ENCODE measurements at places on chromosomes 5 and 9. TPM values are rescaled to one million over a fixed set of nuclear protein-coding genes. Genes with fewer than 3 reads are reported as not detected.

- no peak for DNase-seq
Measured at GRCh38 chr5:180013678-180014077, 57.9 kb downstream of the RNF130 start.

- no peak for DNase-seq
Measured at GRCh38 chr5:96133341-96134079, 171.9 kb upstream of the ELL2 start.

GRCh38 chr9:117278471-117279035, 136.3 kb downstream of the ASTN2 start:
- no peak for DNase-seq

DNA sequence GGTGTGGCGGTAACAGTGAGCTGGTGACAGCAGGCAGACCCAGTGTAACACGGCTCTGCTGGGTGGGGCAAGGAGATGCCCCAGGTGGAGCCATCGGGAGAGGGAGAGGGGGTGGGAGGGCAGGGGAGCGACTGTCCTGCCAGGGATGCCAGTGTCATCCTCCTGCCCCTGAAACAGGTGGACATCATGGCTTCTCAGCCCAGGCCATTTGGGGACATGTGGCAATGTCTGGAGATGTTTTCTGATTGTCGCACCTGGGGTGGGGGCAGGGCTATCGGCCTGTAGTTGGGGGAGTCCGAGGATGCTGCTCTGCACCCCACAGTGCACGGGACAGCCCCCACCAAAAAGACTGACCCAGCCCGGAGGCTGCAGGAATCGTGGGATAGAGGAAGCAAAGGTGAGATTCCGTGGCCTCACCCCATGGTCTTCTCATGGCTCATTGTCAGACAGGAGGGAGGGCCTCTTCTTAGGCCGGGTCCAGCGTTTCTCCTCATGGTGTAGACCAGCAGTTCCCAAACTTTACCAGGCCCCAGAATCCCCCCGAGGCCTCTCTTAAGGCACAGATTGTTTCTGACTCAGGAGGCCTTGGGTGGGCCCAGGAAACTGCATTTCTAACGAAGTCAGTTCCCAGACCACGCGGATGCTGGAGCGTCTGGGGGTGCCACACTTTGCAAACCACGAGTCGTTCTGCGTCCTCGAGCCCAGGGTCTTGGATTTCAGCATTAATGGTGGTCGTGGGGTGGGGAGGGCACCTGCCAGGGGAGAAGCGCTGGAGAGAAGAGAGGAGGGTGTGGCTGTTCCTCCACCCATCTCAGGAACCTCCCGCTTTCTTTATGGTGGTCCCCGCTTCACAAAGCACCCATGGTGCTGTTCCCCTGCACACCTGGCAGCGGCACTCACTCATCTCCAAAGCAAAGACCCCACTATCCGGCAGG, 11.0 kb downstream of the COL5A1 start:
- DNase-seq: no peak

DNA sequence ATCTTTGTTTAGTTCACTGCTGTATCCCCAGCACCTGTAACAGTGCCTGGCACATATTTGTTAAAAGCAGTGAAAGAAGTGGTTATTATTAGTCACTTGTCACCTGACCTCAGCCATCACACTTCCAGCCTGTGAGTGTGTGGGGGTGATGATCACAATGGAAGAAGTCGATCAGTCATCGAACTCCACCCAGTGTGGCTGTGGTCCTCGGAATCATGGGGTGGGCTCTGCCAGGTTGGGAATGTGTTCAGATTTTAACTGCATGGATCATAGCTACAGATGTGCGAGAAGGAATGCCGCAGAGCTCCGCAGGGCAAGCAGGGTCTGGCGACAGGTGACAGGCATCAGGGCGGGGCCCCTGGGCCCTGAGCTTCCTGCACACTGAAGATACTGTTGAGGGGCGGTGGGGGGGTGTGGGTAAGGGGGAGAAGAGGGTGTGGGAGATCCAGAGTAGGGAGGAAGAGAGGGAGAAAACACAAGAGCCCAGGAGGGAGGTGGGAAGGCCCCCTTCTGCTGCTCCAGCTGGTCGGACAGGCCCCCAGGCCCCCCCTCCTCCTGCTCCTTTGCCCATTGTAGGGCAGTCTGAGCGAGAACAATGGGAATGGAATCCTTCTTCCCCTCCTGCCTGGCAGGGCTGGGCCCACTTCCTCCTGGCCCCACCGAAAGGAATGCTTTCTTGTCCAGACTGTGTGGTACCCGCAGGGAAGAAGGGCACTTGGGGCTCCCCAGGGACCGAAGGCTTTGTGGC, 89.6 kb downstream of the SPRY4 start:
- DNase-seq: no peak

DNA sequence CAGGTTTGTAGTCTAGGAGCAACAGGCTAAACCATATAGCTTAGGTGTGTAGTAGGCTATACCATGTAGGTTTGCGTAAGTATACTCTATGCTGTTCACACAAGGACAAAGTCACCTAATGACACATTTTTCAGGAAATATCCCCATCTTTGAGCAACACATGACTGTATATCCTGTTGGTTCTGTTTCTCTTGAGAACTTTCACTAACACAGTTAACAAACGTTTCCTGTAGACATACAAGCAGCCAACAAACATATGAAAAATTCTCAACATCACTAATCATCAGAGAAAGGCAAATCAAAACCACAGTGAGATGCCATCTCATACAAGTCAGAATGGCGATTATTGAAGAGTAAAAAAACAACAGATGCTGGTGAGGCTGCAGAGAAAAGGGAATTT, 68.2 kb downstream of the NR2F1-AS1 start:
- DNase-seq: no peak

DNA sequence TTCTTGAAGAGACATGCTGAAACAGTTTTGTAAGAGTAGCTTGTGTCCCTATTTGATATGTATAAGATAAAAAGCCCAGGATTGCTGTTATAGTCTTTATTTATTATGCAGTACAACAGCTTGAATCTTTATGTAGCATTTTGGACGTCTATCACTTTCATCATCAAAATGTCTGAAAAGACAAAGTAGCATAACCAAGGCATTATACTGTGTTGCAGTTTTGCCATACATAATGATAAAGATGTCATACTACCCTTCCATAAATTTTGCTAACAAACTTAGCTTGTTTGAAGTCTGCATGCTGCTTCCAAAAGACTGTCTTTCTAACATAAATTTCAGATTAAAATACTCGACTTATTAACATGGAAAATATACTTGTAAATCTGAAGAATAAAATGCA, 127.8 kb downstream of the PRR16 start:
- DNase-seq: no peak

GRCh38 chr5:59058969-59059687, 476.3 kb downstream of the RAB3C start:
- DNase-seq: no peak

DNA sequence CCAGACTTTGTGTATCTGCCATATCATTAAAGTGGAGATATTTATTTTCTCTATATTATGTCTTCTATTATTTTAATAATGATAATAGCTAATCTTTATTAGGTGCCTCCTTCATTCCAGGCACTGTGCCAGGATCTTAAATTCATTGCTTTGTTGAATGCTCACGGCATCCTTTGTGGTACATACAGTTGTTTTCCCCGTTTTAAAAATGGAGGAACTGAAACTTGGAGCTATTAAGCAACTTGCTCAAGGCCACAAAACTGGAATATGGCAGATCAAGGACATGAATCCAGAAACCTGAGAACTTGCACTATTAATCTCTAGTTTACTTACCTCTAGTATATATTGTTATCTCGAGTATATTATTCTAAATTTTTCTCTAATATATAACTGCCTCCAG, 41.5 kb upstream of the PPP3R2 start:
- no peak for DNase-seq

DNA sequence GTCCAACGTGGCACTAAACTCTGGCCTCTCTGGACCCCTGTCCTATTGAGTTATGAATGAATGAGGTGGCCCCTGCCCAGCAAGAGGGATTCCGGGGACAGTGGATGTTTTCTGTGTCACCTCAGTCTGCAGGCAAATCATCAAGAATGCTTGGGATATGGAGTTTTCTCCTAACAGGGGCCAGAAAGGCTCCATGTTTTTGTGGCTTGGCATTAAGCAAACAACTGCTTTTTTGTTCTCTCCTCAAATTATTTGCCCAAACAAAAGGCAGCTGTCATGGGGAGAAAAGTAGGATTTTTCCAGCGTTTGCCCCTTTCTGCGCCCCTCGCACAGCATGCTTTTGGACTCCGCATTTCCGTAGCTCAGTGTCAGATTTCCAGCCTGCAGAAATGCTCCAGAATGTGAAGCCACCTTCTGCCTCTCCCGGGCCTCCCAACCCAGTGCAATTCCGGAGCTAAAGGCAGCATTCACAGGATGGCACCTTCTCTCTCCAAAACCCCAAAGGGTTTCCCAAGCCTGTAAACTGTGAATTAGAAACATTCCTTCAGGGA, 553.3 kb downstream of the CCDC171 start:
- DNase-seq: no peak

DNA sequence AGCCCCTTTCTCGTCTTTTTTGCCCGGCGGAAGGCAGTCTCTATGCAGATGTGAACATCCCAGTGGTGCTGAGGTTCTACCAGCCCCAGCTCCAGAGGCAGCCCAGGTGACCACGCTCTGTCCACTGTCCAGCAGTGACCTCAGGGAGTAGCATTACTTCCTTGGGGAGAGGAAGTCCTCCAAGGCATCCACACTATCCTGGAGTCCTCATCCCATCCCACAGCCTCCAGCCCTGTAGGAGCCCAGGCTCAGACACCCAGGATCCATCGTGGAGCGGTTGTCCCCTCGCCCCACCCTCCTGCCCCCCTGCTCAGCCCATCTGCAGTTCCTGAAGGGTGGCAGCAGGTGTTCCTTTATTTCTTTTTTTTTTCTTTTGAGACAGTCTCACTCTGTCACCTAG, 294.5 kb upstream of the IRX4 start:
- no peak for DNase-seq

The DCANP1 gene
- total RNA-seq: not detected

The IRGM gene
- 0.48 TPM for total RNA-seq

The GPR150 gene
- not detected for total RNA-seq

The ADAMTSL2 gene
- 3.0 TPM for total RNA-seq
